AG10803 (cell line): ENCODE measurements at places on chromosomes 7 and 10.

DNA sequence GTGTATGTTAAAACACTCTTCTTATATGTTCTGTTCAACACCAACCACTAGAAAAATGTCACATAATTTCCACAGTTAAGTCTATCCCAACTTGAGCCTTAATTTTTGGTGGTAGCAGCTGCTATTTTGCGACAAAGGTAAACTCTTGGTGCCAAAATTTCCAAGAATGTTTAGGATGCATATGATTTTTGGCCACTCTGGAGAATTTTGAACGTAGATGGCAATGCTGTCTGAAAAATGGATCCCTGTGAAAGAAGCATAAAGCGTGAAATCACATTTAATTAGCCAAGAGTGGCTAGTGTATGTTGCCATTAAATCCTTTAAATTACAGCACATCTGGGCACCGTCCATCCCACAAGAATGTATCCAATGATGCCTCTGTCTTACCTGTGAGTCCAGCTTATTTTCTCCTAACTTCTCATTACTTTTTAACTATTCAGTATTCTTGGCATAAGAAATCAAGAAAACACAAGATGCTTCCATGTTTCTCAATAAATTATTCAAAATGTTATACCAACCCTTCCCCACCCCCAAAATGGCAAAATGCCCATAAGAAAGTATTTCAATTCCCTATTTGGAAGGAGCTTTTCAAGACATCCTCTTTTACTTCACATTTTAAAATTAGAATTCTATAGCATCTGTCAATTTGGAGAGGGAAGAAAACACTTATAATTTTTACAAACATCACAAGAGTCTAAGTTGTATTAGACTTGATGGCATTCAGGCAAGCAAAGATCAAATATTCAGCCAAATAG lies 12.4 kb downstream of the PTPRZ1 start:
- no peak for DNase-seq

DNA sequence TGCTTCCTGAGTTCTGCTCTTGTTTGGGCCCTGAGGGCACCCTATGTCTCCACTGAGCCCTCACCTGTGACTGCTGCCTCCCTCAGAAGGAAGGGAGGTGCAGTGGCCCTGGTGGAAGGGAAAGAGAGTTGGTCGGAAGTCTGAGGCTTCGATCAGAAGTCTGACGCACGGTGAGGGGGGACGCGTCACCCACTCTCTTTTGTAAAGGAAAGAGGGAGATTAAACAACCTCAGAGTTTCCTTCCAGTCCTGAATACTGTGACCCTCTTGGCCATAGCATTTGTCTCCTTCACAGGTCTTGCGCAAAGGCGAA lies 31.4 kb upstream of the TRIM8 start:
- DNase-seq, result no peak

GRCh38 chr7:37947138-37947940 lies 26.9 kb downstream of the EPDR1 start:
- no peak for DNase-seq

GRCh38 chr10:130395248-130395936 lies 259.2 kb downstream of the GLRX3 start:
- DNase-seq, result no peak

DNA sequence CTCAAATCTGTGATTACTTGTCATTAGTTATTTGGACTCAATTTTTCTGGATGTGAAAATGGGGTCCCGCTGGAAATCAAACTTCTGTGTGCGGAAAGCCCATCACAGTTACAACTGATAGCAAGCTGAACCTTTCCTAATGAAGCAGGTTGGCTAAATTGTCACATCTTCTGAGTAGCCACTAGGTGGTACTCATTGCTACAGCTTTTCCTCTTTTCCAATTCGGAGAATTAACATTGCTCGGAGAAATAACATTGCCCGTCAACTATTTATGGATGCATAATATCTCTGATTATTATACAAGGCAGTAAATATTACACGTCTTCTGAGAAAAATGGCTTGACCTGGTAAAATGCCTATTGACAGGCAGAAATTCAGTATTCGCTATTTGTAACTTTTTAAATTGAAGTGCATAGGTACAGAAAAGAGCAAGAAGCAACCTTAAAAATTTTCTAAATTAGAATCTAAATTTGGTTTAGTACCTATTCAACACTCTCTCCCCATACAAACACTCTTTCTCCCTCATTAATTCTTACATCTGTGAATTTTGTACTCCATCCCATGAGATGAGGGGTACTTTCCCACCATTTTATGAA lies 17.3 kb upstream of the BLOC1S2 start:
- DNase-seq, result peak; percentile 21

DNA sequence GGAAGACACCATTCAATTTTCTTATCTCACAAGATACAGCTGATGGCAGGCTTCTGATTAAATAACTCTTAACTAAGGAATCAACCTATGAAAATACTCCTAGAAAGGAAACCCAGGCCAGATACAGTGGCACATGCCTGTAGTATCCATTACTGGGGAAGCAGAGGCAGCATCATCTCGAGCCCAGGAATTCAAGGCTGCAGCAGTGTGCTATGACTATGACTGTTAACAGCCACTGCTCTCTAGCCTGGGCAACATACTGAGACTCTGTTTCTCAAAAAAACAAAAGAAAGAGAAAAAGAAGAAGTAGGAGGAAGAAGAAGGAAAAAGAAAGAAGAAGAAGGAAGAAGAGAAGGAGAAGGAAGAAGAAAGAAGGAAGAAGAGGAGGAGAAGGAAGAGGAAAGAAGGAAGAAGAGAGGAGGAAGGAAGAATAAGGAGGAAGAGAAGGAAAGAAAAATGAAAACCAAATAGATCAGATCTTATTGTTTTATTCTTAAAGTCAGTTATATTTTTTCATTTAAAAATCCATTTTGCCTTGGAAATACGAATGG lies 18.0 kb downstream of the DPY19L1 start:
- DNase-seq, result no peak

DNA sequence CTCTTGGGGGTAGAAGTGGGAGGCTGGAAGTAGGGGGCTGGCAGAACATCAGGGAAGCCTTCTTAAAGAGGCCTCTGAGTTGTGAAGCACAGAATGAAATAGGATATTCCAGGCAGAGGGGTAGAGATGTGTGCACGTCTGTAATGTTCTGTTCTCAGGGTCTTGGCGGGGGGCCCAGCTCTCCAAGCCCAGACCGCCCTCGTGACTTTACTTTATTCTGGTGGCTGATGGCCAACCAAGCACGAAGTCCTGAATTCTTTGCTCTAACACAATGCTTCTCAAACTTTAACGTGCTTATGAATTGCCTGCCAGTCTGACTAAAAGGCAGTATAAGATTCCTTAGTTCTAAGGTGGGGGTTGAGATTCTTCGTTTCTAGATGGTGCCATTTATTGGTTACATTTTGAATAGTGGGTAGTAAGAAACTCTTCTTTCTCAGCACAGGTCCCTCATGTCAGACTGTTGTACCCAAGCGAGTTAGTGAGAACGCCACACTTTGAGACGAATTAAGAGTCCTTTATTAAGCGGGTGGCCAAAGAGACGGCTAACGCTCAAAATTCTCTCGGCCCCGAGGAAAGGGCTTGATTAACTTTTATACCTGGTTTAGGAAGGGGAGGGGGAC lies 8.2 kb downstream of the PRXL2A start:
- no peak for DNase-seq

GRCh38 chr7:37173670-37174069 lies 275.0 kb downstream of the ELMO1 start:
- DNase-seq, result no peak

GRCh38 chr7:104569751-104570150 lies 241.3 kb downstream of the LHFPL3 start:
- no peak for DNase-seq

DNA sequence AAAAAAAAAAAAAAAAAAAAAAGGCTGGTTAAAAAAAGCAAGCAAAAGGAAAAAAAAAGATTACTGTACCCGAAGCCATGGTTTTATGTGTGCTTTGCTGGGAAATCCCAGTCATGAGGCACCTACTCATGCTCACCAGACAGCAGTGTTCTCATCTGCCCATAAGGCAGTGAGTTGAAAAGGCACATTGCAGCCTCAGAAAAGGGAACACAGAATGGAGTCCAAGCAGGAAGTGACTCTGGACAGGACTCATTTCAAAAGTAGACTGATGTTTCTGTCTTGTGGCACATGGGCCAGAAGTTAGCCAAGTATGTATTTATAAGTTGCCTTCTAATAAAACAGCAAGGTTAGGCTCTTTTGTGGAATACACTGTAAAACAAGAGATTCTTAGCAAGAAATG lies 40.2 kb downstream of the PDSS1 start:
- DNase-seq, result peak; percentile 33

DNA sequence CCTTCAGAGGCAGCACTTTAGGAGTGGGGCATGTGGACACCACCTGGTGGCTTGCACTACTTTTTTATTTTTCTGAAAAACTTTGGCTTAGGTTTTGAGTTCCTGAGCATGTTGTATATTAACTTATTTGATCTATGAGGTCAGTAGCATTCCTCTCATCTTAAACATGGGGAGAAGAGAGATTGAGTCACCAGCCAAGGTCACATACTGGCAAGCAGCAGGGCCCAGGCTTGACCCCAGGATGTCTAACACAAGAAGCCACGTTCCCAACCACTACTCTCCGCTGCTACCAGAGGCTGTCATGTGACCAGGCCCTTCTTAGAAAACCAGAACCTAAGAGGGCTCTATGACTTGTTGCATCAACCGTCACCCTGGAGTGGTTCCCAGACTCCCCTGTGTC lies 210.3 kb upstream of the GPR26 start:
- DNase-seq, result no peak

GRCh38 chr10:110571093-110571743 lies 3.7 kb downstream of the SMC3 start:
- DNase-seq, result no peak

GRCh38 chr10:73827346-73828089 lies 16.1 kb upstream of the NDST2 start:
- DNase-seq, result no peak

DNA sequence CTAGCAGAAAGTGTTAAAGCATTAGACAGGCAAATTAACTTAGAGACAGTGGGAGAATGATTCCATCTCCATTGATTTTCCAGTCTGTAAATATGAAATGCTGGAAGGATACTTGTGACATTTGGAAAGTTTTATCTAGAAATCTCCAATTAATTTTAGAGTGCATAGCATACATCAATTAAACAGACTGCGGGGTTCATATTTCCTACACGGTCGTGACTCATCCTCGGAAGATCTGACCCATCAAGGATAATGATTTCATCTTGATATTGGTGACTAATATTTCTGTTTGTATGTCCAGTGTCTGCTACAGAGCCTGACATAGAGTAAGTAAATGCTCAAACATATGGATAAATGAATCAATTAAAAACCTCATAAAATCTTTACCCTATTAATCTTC lies 474.9 kb downstream of the KCNMA1 start:
- DNase-seq, result peak; percentile 53

GRCh38 chr7:112708236-112708635 lies 82.0 kb downstream of the TMEM168 start:
- DNase-seq, result no peak

- no peak for DNase-seq
Observed at GRCh38 chr7:45013465-45013967, 13.5 kb downstream of the CCM2 start.

GRCh38 chr10:34543716-34544115 lies 271.4 kb downstream of the PARD3 start:
- DNase-seq, result no peak
